SW 1271 (cell line): ENCODE measurements at places on chromosomes 5 and 9.

DNA sequence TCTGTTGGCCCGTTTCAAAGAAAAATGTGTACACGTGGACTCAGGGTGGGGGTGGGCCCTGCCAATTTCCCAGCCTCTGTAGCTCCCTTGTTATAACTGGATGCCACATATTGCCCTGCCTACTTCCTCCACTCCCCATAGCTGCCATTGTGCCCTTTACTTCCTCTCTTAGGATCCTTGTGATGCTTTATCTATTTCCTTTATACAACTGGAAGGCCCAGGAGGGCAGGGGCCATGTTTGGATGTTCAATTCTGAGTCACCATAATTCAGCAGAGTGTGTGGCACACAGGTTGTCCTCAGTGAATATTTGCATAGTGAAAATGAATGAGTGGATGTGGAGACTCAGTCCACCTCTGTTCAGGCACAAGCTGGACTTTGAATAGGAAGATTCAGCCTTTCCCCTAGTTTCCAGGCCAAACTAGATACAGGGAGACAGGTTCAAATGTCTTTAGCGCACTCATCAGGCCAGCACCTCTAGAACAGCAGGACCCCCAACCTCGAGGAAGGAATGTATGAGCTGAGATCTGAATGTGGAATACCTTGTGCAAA is 10.6 kb upstream of the FEM1C start:
- no peak for DNase-seq

- peak; percentile 90 for DNase-seq
Measured at GRCh38 chr5:134873987-134874830, at the start of gene TXNDC15. Gene TXNDC15 (plus strand): TSS chr5:134874371. CDS start chr5:134874428, 57 bp downstream.

DNA sequence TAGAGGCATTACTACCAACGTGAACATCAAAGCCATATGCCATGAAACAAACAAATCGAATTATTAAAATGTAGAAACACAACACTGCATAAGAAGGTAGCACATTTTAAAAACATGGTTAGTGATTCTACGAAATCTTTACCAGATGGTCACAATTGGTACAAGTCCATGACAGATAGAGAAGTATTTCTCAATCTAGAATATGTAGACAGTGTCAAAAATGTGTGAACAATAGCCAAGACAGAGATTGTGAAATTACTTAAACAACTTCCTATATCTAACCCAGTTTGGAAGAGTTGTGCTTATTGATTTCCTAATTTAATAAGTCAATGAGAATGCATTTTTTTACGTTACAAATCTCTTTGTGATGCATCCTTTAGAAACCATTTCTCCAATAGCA is 1121.6 kb downstream of the MAT2B start:
- no peak for DNase-seq

DNA sequence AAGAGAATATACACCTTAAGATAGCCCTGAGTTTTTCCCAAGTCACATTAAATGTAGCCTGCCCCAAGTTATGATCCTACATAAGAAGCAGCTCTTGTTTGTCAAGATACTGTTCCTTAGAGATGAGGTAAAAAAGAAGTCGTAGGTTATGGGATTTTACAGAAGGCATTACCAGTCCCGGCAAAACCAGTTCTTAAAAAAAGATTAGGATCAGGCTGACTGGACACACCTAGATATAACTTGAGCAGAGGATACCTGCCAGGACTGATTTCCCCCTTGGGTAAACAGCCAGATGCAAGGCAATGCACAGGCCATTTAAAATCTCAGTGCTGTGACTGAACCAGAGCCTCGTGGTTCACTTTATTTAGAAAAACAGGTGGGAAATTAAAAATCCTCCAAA is 14.1 kb upstream of the SEMA5A start:
- no peak for DNase-seq

DNA sequence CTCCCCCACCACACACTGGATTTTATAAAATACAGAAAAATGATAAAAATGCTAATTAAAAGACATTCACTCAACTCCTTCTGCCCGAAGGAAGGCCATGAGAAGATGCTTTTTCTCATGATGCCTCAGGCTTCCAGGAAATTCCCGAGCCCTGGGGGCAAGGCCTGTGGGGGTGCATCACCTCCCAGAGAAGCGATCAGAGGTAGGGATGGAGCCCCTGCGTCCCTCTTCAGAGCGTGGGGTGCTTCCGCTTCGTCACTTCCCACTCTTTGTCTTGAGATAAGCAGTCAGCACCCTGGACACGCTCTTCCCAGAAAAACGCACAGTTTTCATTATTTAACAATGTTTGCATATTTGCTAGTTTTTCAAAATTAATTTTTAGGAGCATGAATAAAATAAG is 33.3 kb upstream of the SH3PXD2B start:
- DNase-seq = no peak

- DNase-seq = no peak
Measured at GRCh38 chr9:121368138-121368522, 1.9 kb downstream of the STOM start.

- DNase-seq = no peak
Measured at GRCh38 chr5:53302529-53302928, 177.9 kb upstream of the FST start.

GRCh38 chr5:103513701-103514100 is 48.9 kb downstream of the NUDT12 start:
- DNase-seq = no peak

DNA sequence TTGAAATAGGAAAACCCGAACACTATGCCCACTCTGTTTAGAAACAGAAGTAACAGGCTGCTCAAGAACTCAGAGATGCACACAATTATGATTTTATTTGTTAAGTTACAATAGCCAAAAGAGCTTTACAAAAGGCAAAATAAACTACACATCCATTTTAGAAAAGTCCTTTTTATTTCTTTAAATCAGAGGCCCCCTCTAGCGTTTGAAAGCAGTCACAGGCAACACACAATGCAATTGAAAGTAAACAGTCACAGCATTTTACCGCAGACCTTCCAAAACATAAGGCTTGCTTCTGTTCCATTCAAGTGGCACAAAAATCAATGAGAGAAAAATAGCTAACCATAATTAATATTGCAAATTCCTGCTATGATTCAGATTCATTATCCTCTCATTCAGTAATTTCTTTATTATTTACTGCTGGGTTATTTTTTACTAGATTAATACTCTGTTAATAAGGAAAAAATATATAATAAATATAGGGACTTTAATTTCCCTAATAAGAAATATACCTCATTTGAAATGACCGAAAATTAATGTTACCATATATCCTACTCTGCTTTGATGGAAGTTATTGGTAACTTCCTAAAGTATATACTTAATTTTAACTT is 78.3 kb downstream of the CEP120 start:
- DNase-seq = peak; percentile 23

GRCh38 chr5:151052836-151053235 is 28.0 kb downstream of the TNIP1 start:
- DNase-seq = no peak

GRCh38 chr9:13716601-13717321 is 437.3 kb upstream of the MPDZ start:
- DNase-seq = no peak

DNA sequence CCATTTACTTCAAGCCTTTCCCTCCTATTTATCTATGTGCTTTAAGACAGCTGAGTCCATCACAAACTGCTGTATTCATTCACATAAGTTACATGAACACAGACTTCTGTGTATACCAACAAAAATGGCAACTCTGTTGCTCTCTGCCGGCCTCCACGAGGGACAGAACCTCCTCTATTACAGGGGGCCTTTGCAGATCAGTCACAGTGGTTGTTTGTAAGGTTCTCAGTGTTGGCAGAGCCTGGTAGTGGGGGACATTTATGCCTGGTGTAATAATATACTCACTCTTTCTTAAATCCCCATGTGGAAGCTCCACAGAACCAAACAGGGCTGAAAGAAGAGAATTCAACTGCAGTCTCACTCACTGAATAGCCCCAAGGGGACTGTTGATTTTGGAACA is 76.5 kb downstream of the SLC1A1 start:
- no peak for DNase-seq

GRCh38 chr9:126517833-126518356 is 95.8 kb upstream of the LMX1B start:
- no peak for DNase-seq

- no peak for DNase-seq
Measured at GRCh38 chr9:134930398-134930797, 12.7 kb upstream of the FCN1 start.

DNA sequence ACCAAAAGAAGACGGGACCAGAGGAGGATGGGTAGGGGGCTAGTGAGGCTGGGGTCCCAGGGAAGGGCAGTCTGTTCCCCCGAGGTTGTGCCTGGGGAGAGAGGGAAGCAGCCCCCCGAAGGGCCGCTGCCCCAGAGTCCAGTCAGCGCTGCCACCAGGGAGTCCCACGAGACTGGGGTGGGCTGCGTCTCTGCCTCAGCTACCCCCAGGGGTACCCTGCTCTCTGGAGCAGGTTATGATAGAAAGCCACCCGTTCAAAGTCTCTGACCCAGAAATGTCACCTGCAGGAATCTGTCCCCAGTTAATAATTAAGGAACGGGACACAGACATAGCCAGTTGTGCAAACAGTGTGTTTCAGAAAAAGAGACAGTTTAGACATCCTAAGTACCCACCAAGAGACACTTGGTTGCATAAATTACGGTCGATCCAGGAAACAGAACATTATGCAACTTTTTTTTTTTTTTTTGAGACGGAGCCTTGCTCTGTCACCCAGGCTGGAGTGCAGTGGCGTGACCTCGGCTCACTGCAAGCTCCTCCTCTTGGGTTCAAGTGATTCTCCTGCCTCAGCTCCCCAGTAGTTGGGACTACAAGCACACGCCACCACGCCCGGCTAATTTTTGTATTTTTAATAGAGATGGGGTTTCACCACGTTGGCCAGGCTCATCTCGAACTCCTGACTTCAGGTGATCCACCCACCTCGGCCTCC is 10.7 kb upstream of the AGPAT2 start:
- DNase-seq = no peak

- DNase-seq = no peak
Measured at GRCh38 chr9:4497855-4498254, 7.6 kb downstream of the SLC1A1 start.

DNA sequence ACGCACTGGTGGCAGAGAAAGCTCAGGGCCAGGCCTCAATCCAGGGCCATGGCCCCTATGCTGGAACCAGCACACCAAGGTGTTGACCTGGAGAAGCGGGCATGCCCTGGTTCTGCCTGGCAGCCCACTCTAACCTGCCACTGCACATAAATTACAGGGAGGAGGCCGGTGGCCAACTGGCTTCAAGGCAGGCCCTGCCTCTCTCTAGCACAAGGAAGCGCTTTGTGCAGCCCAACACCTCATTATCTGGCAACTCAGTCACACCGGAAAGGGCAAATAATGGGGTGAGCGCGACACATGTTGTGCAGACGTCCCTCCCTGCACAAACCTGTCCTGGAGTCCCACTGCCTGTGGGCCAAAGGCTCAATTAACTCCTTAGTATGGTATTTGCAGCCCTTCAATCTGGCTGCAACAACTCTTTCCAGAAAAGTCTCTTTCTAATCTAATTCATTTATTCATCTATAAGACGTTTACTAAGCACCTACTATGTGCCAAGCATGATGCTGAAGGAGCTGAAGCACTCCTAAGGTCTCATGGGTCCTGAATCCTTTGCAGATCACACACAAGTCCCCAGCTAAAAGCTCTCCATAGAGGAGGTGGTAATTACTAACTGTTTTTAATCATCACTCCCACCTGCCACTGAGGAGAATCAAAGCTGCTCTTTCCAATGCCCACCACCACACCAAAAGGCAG is 24.9 kb downstream of the SHB start:
- no peak for DNase-seq

GRCh38 chr9:134590240-134591081 is 51.1 kb upstream of the COL5A1 start:
- no peak for DNase-seq

GRCh38 chr5:149580808-149581191 is 498 bp upstream of the ARHGEF37 start:
- DNase-seq = no peak

GRCh38 chr5:133083901-133084300 is 32.1 kb downstream of the HSPA4 start:
- no peak for DNase-seq

DNA sequence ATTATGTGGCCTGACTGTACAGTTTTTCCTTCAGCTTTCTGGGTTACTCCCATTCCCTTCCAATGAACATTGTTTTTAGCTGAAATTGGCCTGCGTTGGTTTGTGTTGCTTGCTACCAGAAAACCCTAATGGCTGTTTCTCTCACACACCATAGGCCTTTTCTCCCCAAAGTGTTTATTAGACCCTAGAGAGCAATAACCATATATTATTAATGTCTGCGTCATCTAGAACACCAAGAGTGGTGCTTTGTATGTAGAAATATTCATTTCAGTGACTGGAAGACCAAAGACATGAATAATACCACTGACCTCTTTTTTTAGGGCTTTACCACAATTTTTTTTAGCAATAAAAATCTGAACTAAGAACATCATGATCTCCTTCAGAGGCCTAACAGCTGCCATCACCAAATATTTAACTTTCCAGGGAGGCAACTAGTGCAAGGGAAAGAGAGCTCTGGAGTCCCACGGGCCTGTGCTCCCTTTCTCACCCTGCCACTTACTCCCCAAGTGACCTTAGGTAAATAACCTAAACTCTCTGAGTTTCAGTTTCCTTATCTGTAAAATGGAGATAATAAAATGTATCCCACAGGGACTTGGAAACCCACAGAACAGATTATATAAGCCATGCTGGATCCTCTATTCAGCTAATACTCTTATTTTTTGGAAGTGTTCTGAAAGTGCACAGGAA is 201.9 kb upstream of the ISL1 start:
- DNase-seq = no peak

- DNase-seq = peak; percentile 61
Measured at GRCh38 chr5:176817841-176818377, 7.5 kb downstream of the UNC5A start.

- DNase-seq = no peak
Measured at GRCh38 chr5:178624631-178625546, 2.0 kb downstream of the CLK4 start.

DNA sequence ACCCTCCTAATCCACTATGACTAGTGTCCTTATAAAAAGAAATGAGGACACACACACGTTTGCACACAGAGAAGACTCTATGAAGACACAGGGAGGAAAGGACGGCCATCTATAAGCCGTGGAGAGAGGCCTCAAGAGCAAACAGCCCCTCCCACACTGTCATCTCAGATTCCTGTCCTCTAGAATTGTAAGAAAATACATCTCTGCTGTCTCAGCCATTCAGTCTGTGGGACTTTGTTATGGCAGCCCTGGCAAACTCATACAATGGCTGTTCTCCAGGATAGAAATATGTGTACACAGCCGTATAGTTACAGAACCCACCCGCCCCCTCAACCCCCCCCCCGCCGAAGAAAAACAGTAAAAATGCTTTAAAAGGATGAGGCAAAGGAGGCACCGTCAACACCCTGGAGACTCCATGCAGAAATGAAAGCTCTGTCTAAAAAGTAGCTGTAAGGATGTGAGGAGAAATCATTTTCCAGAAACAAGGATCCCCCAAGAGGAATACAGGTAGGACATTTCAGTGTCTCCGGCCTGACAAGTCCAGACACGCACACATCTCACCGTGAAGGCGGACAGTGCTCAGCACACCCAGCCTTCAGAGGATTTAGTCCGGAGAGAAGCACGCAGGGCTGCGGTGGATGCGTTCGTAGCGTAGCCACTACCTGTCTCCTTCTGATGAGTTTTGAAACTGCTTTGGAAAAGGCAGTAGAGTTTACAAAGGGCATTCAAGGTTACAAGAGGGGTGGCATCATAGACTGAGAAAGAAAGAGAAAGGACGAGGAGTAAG is 110.8 kb upstream of the ERCC6L2 start:
- DNase-seq = no peak

GRCh38 chr5:145750199-145750598 is 84.9 kb downstream of the PRELID2 start:
- DNase-seq = no peak

GRCh38 chr5:158552241-158552640 is 547.5 kb downstream of the EBF1 start:
- no peak for DNase-seq

- no peak for DNase-seq
Measured at GRCh38 chr5:122165559-122166078, 36.3 kb downstream of the ZNF474 start.
